ENCODE measurements at places on chromosomes 3 and 15.
A peak's percentile ranks its signal among the peaks of the same experiment; 100 is the strongest.

DNA sequence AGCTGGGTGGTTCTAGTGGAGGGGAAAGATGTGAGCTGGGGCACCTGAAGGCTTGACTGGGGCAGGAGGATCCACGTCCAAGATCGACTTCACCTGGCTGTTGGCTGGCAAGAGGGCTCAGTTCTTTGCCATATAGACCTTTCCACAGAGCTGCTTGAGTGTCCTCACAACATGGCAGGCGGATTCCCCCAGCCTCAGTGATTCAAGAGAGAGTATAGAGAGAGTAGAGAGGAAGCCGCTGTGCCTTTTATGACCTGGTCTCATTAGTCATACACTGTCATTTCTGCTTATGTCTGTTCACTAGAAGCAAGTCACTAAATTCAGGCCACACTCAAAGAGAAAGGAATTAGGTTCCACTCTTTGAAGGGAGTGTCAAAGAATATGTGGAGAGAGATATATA is 101.6 kb downstream of the APBA2 start:
- no peak for DNase-seq

- DNase-seq = no peak
Measured at GRCh38 chr15:83092309-83092976, 15.0 kb upstream of the TM6SF1 start.

GRCh38 chr3:46571684-46572083 is 5.6 kb upstream of the LRRC2 start:
- DNase-seq = no peak

- DNase-seq = no peak
Measured at GRCh38 chr15:71414853-71415252, 299.6 kb downstream of the THSD4 start.

DNA sequence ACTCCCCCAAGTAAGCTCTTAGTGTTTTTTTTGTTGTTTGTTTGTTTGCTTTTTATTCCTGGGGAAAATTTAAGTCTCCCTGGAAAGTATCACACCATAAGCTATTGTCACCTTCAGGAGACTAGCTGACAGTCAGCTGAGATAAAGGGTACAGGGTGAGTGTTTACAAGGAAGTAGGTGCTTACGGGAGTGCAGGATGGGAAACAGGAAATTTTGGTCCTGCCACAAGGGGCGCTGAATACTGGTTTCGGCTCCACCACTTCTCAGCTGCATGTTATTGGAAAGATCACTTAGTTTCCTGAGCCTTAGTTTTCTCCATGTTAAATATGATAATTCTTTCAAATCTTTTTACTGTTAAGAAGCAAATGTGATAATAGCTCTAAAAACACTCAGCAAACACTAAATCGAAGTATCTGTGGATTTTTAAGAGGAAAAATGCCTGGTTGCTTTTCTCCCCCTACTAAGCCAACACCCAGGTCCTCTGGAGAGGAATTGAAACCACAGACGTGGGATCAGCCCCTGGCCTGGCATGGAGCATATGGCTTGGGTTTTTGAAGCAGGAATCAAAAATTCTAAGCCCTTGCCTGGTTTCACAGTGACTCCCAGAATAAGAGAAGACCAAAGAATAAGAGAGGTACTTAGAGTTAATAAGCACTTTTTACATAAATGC is 90.7 kb downstream of the SCN11A start:
- DNase-seq = peak; percentile 74

- DNase-seq = no peak
Measured at GRCh38 chr3:161233557-161233956, 12.4 kb downstream of the NMD3 start.

- DNase-seq = no peak
Measured at GRCh38 chr3:87461443-87461842, 185.1 kb upstream of the POU1F1 start.

All from HuH-7 (cell line).